ENCODE measurements at places on chromosomes 11 and 22.

GRCh38 chr22:23536821-23537345, 43.2 kb downstream of the IGLL1 start:
- DNase-seq = no peak

- no peak for DNase-seq
Observed at GRCh38 chr11:74465291-74465708, 2.0 kb downstream of the KCNE3 start.

- DNase-seq = no peak
Observed at GRCh38 chr11:97461934-97462333, 1072.1 kb downstream of the JRKL start.

DNA sequence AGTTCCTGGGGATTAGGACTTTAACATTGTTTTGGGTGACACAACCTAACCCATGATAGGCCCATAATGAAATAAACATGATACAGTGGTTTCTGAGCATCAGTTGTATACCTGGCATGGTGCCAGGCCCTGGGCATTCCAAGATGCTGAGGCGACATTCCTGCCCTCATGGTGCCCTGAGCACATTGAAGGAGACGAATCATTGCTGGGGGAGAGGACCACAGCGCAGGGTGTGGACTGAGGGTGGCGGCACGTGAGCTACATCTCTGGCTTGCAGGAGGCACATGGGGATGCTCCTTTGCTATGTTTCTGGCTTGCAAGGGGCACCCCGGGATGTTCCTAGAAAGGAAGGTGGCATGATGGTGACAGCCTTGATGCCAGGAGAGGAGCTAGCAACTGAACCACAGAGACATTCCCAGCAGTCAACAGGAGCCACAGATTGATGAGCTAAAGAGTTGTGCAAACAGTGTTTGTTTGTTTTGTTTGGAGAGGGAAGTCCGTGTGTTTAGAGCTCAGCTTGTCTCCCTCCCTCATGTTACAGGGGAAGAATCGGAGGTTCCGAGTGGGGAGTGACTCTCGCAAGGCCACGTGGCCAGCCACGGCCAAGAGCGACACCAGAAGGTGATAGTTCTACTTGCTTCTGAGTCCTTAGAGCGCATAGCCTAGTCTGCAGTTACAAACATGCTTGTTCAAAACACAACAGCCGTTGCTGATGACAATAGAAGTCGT, 106.4 kb downstream of the MIAT start:
- no peak for DNase-seq

GRCh38 chr11:110606415-110606814, 105.8 kb downstream of the ARHGAP20 start:
- no peak for DNase-seq

DNA sequence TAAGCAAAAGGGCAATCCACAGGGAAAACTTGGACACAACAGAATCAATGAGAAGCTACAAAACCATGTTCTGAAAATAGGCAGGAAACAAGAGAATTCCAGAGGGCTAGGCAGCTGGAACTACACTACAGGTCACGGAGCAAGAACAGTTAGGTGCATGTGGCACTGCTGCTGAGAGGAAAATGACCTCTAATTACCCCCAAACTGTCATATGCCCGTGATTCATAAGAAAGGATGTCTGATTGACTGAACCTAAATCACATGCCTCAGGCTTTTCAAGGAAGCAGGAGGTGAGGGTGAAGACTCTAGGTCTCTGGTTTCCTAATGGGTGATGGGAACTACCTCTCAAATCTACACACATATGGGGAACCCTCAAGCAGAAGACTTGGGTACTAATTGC, 17.9 kb upstream of the RRAS2 start:
- no peak for DNase-seq

DNA sequence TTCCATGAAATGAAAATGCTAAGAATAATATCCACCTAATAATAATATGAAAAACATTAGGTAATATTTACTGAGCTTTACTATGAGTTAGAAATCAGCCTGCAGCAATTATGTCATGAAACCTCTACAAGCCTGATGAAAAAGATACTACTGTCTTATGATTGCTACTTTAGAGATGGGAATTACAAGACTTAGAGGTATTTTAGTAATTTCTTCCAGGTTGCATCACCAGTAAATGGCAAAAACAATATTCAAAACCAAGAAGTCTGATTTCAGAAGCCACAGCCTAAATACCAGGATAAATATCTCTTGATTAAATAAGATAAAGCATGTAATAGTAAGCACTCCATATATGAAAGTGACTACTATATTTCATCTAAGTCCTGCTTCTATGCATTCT, 13.8 kb downstream of the OR5B21 start:
- DNase-seq = no peak

GRCh38 chr11:46009647-46010046, 87.2 kb downstream of the LARGE2 start:
- DNase-seq = no peak

GRCh38 chr11:11218629-11218986, 134.4 kb downstream of the CSNK2A3 start:
- DNase-seq = no peak

DNA sequence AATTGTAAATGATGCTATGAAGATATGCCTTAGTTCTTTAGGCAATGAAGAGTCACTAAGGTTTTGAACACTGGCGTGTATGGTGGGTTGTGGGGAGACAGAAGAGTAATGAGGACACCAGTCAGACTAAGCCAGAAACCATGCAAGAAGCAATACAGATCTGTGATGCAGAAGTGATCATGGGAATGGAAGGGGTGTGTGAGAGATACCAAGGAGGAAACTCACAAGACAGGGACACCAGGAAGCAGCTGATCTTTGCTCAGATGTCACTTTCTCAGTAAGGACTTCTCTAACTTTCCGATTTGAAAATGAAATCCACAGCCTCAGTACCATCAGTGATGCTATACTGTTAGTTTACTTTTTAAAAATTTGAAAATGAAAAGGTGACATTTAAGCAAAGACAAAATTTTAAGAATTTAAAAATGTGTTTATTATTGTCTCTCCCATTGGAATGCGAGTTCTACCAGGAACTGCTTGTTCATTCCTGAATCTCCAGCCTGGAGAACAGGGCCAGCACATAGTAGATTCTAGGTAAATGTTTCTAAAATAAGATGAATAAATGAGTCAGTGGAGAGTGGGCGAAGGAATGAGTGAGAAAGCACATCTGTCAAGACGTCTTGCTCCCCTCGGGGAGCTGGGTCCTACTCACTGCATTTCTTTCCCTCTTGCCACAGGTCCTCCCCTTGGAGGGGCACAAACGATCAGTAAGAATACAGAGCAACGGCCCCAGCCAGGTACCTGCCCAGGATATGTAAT, 60.4 kb downstream of the KCNJ1 start:
- DNase-seq = no peak

DNA sequence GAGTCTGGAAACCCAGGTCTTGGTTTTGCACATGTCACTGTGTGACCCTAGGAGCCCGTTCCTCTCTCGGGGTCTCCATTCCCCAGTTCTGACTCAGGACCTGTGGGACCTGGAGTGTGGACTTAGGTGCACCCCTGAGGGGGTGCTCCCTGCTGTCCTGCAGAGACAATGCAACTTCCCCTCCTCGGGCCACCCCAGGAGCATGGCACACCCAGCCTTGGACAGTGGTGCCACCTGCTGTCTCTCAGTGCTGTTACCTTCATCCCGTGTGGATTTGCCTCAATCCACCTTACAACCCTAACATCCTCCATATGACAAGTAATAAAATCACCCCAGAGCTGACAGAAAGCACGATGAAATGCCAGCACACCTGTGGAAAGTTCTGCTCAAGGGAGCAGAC, 27.5 kb upstream of the CRYBB3 start:
- peak; percentile 54 for DNase-seq

DNA sequence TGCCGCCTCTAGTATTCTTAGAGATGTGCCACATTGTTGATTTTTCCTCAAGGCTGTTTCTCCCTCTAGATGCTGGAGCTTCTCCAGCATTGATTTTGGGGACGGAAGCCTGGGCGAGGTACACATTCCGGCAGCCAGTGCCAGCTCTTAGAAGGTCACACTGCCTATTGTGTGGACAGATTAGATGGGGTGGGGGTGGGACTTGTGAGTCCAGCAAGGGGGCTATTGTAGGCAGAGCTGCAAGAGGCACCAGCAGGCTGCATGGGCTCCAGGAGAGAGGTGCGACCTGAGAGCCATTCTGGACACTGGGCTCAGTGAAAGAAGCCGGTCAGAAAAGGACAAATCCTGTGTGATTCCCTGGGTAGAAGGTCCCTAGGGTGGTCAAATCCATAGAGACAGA, 12.4 kb downstream of the C11orf21 start:
- DNase-seq = no peak

DNA sequence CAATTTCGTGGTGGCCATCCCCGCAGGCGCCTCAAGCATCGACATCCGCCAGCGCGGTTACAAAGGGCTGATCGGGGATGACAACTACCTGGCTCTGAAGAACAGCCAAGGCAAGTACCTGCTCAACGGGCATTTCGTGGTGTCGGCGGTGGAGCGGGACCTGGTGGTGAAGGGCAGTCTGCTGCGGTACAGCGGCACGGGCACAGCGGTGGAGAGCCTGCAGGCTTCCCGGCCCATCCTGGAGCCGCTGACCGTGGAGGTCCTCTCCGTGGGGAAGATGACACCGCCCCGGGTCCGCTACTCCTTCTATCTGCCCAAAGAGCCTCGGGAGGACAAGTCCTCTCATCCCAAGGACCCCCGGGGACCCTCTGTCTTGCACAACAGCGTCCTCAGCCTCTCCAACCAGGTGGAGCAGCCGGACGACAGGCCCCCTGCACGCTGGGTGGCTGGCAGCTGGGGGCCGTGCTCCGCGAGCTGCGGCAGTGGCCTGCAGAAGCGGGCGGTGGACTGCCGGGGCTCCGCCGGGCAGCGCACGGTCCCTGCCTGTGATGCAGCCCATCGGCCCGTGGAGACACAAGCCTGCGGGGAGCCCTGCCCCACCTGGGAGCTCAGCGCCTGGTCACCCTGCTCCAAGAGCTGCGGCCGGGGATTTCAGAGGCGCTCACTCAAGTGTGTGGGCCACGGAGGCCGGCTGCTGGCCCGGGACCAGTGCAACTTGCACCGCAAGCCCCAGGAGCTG, 24.8 kb downstream of the ADAMTS15 start:
- no peak for DNase-seq

DNA sequence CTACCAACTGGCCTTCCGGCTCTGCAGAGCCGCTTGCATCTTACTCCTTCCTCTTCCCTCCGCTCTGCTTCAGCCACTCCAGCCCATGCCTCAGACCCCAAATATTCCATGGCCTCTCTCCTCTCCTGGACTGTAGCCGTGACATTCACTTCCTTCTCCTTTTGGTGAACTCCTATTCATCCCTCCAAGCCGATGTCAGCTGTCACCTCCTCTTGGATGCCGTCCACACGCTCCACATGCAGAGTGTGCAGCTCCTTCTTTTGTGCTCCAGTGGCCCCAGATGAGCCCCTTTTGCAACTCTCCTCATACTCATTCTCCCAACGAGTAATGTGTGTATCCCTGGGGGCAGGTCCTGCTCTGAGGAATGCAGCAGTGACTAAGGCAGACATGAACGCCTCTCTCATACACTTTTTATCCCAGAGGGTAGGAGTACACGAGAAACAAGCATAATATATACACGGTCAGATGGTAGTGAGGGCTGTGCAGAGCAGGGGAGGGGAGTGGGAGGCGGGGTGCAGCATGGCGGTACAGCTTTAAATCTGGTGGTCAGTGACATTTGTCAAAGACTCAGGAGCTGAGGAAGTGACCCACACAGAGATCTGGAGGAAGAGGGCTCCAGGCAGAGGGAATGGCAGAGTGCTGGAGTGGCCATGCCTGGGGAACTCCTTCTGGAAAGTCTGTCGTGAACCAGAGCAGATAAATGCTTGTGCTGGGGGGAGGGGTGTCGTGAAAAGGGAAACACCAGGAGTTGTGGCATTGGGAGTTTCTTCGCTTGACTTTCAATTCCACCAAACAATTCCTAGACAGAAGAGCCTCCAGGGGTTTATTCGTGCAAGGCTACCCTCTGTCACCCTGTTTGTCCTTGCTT, 83.8 kb upstream of the ATXN10 start:
- DNase-seq = no peak

- peak; percentile 81 for DNase-seq
Observed at GRCh38 chr11:78416285-78417174, 1.1 kb downstream of the GAB2 start.

- DNase-seq = no peak
Observed at GRCh38 chr11:26839911-26840698, 118.2 kb upstream of the SLC5A12 start.

DNA sequence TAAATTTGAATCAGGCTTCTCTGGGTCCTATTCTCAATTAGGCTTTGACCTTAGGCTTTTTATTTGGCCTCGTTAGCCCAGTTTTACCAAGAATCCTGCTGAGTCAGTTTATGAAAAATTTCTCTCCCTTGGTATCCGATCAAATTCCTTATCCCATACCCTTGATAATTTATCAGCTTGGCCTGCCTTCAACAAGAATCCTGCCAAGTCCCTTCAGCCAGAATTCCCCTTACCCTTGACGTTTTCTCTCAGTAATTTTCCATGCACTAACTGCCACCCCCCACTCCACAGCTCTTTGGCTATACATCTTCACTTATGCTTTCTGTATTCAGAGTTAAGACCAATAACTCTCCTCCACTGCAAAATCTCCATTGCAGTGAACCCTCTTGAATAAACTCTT, 811.0 kb upstream of the CCDC90B start:
- no peak for DNase-seq

- no peak for DNase-seq
Observed at GRCh38 chr11:44010789-44011251, 37.0 kb upstream of the ACCSL start.

GRCh38 chr11:130370845-130371590, 56.3 kb upstream of the ZBTB44 start:
- no peak for DNase-seq

GRCh38 chr22:22857607-22858558, 29.7 kb upstream of the IGLL5 start:
- no peak for DNase-seq

- no peak for DNase-seq
Observed at GRCh38 chr11:19592842-19593241, 119.8 kb upstream of the NAV2 start.

DNA sequence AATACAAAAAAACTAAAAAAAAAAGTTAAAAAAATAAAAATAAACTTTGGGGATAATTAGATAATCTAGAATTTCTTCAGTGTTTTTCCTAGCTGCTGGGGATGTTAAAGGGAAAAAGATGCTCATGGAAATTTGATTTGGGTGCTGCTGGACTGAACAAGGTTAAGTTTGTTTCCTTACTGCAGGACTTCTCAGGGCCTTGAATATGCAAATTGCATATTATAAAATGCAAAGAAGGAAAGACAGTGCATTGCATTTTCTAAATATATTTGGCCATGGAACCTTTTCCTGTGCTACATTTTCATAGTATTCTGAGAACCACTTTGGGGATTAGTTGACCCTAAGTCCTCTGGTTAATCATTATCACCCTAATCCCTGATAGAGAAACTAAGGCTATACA, 79.6 kb downstream of the ABTB2 start:
- DNase-seq = no peak

DNA sequence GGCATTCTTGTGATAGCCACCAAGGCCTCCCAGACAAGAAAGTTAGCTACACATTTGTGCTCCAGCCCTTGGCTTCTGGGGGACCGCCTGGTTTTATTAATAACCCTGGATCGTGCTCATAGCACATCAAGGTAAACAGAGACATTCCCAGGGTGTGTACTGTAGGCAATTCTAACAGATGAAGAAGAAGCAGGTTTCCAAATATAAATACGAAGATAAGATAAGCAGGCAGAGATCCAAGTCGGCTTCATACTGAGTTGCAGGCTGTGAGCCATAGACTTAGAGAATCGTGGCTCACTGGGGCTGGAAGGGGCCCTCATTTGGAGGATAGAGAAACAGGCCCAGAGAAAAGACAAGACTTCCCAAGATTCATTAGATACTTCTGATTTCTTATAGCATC, 131.4 kb downstream of the TENM4 start:
- DNase-seq = no peak

GRCh38 chr11:58629857-58630256, 7.4 kb downstream of the CNTF start:
- peak; percentile 36 for DNase-seq

GRCh38 chr11:43289368-43289767, 22.4 kb upstream of the API5 start:
- no peak for DNase-seq

All from CD4-positive, alpha-beta T cell treated with Interleukin-17A for 4 hours (primary cell).